ENCODE measurements at places on chromosomes 1 and 21. TPM values are rescaled to one million over a fixed set of nuclear protein-coding genes. Genes with fewer than 3 reads are reported as not detected.
A peak's percentile ranks its signal among the peaks of the same experiment; 100 is the strongest.

The PGLYRP3 gene
- total RNA-seq: not detected

- DNase-seq: no peak
These were observed 37.6 kb downstream of the PDE4B start for GRCh38 chr1:65830306-65830705.

DNA sequence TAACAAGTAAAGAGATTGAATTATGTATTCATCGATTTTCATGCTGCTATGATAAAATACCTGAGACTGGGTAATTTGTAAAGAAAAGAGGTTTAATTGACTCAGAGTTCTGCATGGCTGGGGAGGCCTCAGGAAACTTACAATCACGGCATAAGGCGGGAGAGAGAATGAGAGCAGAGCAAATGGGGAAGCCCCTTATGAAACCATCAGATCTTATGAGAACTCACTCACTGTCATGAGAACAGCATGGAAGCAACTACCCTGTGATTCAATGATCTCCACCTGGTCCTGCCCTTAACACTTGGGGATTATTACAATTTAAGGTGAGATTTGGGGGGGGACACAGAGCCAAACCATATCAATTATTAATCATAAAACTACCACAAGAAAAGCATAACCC lies 3.3 kb upstream of the GBP3 start:
- no peak for DNase-seq

DNA sequence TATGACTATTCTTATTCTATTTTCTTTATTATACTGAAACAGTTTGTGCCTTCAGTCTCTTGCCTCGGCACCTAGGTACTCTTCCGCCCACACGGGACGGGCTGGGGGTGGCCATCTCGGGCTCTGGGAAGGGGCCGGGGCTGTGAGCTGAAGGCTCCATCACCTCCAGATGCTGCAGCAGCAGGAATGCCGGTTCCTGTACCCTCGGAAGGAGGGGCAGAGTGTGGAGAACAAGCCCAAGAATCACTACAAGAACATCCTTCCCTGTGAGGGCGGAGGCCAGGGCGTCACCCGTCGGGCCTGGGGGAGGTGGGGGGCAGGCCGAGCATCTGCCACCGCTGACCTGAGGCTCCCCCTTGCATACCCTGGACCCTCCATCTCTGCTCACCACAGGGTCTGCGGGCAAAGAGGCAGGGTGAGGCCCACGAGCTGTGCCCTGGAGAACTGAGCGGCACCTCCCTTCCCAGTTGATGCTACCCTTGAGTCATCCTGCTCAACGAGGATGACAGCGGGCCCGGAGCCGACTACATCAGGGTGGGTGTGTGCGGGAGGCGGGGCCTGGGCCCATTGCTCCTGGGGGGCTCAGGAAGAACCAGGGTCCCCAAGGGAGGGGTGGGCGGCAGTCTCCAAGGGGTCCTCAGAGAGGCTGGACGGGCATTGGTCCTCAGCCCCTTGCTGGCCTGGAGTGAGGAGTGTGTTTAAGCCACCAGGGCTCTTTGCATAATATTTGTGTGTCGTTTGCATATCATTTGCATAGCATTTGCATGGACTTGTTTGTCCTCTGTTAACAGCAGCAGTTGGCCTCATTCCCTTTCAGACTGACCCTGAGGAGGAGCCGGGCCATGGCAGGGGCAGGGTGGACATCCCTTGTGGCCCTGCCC lies 7.5 kb downstream of the RNF223 start:
- no peak for DNase-seq

DNA sequence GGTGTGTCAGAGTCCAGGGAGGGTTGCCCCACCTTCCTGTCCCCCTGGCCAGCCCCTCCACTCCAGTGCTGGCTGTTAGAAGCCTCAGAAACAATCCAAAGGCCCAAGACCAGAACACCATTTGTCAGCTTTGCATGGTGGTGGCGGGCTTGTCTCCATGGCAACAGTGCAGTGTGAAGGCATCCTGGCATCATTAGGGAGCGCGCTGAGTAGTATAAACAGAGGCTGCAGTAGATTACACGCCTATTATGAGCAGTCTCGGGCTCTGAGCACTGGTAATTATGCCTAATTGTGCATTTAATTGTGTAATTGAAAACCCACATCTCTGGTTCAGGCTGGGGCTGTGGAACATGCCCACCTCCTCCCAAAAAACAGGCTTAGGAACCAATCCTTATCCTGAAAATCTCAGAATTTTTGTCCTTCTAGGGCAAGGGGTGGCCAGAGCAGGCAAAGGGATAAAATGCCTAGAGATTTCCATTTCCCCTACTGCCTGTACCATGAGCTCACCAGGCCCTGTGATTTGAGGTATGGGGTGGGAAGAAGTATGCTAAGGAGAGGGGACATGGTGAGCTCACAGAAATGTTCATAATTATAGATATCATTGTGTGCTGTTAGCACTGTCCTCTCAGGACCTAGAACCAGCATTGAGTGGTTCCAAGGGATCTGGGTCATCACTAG lies 11.7 kb downstream of the NKAIN1 start:
- DNase-seq: no peak

GRCh38 chr1:155218854-155219591 lies 10.5 kb downstream of the MTX1 start:
- no peak for DNase-seq

GRCh38 chr1:118861216-118861615 lies 126.9 kb downstream of the TBX15 start:
- DNase-seq: no peak

The C1orf87 gene
- not detected for total RNA-seq

- no peak for DNase-seq
These were observed 49.6 kb downstream of the RGS2 start for GRCh38 chr1:192858456-192858855.

DNA sequence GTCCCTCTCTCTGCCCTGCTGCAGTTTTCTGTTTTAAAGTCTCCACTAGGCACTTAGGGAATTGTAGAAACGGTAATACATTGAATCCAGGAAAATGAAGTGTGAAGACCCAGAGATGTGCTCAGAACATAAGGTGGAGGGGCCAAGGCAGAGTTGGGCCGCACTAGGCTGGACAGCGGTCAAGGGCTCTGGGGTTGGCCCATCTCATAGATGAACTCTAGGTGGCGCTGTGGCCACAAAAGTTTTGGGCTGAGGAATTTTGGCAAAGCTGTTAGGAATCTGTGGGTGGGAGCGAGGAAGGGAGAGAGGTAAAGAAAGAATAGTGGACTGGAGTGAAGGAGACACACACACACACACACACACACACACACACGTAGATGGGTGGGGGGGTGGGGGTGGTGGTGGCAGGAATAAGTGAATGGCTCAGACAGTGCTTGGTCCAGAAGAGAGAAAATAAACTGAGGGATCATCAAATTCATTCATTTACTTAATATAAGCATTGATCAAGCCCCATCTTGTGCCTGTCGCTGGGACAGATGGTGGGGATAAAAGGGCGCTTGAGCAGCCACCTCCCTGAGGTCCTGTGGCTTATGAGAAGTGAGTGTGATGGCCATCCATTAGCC lies 258.5 kb downstream of the TRABD2B start:
- DNase-seq: peak; percentile 56
